Ureter (tissue), 1 donor: ENCODE measurements at places on chromosomes 13 and 19. TPM values are rescaled to one million over a fixed set of nuclear protein-coding genes. Genes with fewer than 3 reads are reported as not detected.

The ELAVL3 gene
- not detected for total RNA-seq

GRCh38 chr19:11242864-11243797 lies 3.7 kb downstream of the ANGPTL8 start:
- peak; percentile 92 for DNase-seq

DNA sequence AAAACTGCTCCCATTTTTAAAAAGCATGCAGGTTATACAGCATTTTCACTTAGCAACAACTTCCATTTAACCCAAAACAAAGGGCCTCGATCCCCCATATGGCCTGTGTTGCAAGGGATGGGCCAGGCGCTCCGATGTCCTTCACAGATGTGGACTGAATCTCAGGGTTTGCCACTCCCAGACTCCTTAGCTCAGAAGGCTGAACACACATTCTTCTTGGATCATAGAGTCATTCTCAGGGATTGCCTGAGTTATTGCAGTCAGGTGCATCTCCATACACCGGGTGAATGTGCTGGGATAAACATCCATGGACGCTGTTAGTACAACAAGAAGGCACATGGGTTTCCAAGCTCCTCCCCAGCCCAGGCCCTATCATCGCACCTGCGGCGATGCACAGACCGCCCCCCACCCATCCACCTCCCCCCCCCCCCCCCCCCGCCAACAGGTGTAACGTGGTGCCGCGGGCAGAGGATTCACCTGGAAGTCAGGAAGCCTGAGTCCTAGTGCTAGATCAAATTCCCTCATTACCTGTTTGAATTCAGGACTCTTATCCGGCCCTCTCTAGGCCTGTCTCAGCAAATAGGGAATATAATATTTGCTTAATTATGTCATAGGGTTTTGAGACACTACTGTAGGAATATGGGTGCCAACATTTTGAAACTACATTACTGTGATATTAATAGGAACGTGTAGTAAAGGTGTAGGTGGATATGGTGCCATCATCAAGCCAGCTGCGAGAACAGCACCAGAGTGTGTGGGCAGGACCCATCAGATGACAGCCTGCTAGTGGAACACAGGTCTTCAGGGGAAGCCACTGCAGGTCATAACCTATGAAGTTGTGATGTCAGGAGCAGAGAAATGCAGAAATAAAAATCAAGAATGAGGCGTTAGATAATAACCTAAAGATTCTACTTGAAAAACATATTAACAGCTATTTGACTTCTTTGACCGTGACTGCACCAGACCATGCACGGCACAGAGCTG lies 110.9 kb downstream of the SACS start:
- DNase-seq: no peak

DNA sequence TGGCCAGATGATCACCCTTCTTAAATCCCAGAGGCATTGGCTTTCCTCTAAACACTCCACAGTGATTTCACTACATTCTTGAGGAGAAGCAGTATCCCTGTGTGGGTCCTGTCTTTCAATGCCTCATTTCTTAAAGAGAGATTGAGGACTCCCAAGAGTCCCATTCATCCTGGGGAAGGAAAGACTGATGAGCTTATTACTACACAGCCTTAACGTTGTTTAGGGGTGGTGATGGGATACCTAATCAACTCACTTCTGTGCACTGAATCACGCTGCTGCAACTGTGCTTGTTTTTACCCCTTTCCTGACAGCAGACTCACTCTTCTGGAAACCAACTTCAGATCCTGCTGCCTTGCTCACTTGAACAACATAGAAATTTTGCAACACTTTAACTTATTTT lies 203.1 kb downstream of the RGCC start:
- DNase-seq: no peak

GRCh38 chr19:39998501-39998900 lies 1.6 kb downstream of the ZNF546 start:
- no peak for DNase-seq

DNA sequence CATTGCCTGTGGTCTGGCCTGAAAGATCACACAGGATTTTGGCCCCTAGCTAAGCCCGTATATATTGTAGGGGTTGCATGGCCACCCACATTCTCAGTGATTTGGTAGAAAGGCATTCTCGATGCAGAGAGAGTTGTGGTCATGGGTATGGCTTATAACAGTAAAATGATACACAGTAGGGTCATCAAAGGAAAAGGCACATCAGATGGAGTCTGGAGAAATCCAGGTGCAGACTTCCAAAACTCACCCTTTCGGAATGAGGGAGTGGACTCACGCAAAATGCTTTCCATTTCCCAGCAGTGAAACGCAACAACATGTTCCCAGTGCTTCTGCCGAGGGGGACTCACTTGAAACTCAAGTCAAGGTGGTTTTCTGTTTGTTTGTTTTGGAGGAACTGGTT lies 802.5 kb upstream of the SLITRK1 start:
- DNase-seq: no peak

The ATP4B gene
- not detected for total RNA-seq

GRCh38 chr19:2723747-2724146 lies 2.6 kb upstream of the DIRAS1 start:
- DNase-seq: no peak

DNA sequence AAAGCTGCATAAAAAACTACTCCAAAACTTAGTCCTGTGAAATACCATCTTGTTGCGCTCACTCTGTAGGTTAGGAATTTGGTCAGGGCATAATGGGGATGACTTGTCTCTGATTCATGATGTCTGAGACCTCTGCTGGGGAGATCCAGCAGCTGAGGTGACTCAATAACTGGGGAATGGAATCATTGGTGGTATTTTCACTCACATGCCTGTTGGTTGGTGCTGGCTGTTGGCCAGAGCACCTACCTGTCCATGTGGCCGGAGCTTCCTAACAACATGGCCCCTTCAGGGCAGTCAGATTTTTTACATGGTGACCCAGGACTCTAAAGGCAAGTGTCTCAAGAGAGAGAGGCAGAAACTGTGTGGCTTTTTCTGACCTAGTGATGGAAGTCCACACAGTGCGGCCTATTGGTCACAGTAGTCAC lies 7.4 kb upstream of the ESD start:
- DNase-seq: no peak

- no peak for DNase-seq
These were observed 5.4 kb downstream of the FUT5 start for GRCh38 chr19:5864725-5865486.

- DNase-seq: no peak
These were observed 33.2 kb downstream of the ZNF787 start for GRCh38 chr19:56087647-56088496.

DNA sequence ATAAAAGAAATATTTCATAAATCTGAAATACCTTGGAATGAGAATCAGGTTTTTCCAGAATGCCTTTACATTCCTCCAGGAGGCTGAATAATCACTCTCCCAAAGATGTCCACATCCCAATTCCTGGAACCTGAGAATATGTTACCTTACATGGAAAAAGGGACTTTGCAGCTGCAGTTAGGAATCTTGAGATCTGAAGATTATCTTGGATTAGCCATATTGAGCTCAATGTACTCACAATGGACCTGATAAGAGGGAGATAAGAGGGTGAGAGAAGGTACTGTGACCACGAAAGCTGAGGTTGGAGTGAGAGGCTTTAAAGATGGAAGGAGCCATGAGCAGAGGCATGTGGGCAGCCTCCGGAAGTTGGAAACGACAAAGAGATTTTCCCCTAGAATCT lies 36.8 kb upstream of the MBNL2 start:
- DNase-seq: no peak

GRCh38 chr13:112985803-112986408 lies 16.9 kb downstream of the MCF2L start:
- no peak for DNase-seq

- no peak for DNase-seq
These were observed 16.1 kb upstream of the SIGLEC6 start for GRCh38 chr19:51547397-51548212.

The PSG7 gene
- not detected for total RNA-seq

The ITPKC gene
- 35.0 TPM for total RNA-seq

DNA sequence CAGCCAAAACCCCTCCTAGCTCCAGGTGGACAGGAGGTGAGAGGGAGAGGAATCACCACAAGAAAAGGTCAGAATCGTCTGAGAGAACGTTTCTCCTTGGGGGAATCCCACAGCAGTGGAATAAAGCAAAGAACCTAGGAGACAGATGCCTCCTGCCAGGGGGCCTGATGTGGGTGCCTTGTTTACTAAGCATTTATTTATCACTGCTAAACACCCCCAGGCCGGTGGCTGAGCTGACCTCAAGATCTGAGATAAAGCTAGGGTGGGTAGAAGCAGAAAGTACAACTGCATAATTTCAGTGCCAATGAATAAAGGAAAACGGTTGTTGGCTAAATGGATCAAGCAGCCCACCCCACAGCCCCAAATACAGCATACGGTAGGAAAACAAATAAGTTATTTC lies 33.9 kb upstream of the ATP11A start:
- no peak for DNase-seq

The CERS4 gene
- total RNA-seq: 49.8 TPM

- no peak for DNase-seq
These were observed 622 bp upstream of the FXYD5 start for GRCh38 chr19:35153701-35154524.

- DNase-seq: peak; percentile 61
These were observed 106.8 kb upstream of the SPATA13 start for GRCh38 chr13:24053519-24054251.

The CNFN gene
- 5.3 TPM for total RNA-seq

DNA sequence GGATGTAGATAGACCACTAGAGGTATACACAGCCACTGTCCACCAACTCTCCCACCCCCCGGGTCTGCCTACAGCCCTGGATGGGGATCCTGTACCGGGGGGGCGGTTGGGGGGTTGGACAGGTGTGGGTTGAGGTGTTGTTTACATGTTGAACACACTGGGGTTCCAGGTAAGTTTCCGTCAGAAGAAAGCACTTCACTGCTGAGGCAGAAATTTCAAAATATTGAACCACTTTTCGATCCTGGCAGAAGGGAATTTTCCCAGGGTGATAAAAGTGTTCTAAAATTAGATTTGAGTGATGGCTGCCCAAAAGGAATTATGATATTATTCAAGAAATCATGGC lies 6.6 kb upstream of the CEACAM16 start:
- no peak for DNase-seq

DNA sequence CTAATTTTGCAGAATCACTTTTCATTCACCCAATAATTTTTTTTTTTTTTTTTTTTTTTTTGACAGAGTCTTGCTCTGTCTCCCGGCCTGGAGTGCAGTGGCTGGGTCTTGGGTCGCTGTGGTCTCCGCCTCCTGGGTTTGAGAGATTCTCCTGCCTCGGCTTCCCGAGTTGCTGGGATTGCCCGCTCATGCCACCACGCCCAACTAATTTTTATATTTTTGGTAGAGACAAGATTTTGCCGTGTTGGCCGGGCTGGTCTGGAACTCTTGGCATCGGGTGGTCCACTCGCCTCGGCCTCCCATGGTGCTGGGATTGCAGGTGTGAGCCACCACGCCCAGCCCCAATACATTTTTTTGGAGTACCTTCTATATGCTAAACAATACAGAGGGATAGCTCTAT lies 1120.0 kb upstream of the ATXN8OS start:
- no peak for DNase-seq

The ZNF835 gene
- total RNA-seq: 3.9 TPM

DNA sequence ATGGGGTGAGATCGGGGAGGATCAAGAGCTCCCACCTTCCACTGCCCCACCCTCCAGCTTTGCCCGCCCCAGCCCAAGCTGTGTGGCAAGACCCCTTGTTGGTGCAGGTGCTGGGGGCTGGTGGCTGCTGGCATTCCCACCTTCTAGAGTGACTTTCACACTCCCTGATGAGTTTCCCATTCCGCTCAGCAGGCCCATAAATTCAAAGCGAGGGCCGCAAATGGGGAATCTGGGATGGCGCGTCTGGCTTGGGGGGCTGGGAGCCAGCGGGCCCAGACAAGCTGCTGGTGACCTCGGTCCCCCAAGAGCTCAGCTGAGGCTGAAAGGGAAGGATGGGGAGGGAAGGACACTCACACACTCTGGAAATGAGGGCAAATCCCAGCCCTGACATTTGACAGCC lies 110.3 kb downstream of the GADD45B start:
- no peak for DNase-seq

The SIAH3 gene
- total RNA-seq: 0.08 TPM

- no peak for DNase-seq
These were observed 1531.7 kb upstream of the SPRY2 start for GRCh38 chr13:81872581-81872980.

The SGCG gene
- 0.55 TPM for total RNA-seq

GRCh38 chr13:60837806-60838205 lies 440.8 kb downstream of the TDRD3 start:
- DNase-seq: no peak

GRCh38 chr19:2848616-2849015 lies 7.3 kb downstream of the ZNF555 start:
- DNase-seq: no peak

DNA sequence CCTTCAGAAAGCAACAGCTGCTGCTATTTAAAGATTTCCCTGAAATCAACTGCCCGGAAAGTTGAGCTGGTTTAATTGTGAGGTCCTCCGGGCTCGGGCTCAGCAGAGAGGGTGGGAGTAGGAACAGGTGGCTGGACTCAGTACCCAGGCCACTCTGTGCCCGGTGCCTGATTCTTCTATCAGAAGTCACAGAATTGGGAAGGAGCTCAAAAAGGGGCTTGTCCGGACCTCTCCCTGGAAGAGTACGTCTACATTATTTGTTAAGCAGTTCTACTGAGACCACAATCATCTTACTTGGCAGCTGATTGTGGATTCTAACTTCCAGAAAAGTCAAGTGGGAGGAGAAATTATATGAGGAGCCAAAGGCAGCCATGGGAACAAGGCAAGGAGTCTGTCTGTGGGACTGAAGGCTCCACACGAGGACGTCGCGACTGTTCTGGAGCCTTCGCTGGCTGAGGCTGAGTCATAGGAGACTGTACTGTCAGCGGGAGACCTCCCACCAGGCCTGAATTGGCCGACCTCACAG lies 91.7 kb upstream of the ANKRD10 start:
- DNase-seq: peak; percentile 62
